ENCODE measurements at places on chromosomes 1 and 21.

DNA sequence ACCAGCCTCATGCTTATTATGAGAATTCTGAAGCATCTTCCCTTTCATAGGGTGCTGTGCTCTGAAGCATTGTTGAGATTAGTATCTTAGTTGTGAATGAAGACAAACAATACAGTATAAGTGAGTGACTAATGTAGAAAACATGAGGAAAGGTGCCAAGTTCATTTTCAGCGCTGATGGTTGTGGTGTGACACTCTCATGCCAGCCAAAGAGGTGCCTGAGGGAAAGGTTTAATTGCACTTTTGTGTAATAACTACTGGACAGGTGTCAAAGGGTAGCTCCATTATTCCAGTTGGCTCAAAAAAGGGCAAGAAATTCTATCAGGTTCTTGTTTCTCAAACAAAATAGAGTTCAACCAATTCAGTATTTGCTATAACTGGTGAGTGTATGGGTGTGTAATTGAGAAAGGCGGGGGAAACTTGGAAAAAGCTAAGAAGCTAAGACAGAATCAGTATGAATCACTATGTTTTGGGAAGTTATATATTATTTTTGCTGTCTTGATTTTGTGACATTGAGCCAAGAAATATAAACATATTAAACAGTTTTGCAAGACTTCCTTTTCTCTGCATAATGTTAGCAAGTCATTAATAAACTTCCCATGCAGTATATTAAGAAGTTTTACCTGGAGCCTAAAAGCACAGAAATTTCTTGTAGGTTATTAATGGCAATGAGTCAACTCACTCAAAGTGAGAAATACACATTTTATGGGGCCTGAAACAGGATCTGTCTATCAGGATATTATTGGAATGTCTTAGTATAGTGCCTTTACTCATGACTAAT is 31.8 kb downstream of the KCNK2 start:
- DNase-seq, result peak; percentile 61

- no peak for DNase-seq
These were observed 23.7 kb upstream of the PLCH2 start for GRCh38 chr1:2452201-2452931.

DNA sequence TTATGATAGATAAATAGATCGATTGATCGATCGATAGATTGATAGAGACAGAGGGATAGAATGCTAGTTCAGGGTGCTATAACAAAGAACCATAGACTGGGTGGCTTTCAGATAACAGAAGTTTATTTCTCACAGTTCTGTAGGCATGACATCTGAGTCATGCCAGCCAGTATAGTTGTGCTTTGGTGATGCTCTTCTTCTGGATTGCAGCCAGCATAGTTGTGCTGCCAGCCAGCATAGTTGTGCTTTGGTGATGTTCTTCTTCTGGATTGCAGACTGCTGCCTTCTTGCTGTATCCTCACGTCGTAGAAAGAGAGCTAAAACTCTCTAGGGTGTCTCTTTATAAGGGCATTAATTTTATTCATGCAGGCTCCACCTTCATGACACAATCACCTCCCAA is 860.8 kb downstream of the BRINP3 start:
- DNase-seq, result no peak

DNA sequence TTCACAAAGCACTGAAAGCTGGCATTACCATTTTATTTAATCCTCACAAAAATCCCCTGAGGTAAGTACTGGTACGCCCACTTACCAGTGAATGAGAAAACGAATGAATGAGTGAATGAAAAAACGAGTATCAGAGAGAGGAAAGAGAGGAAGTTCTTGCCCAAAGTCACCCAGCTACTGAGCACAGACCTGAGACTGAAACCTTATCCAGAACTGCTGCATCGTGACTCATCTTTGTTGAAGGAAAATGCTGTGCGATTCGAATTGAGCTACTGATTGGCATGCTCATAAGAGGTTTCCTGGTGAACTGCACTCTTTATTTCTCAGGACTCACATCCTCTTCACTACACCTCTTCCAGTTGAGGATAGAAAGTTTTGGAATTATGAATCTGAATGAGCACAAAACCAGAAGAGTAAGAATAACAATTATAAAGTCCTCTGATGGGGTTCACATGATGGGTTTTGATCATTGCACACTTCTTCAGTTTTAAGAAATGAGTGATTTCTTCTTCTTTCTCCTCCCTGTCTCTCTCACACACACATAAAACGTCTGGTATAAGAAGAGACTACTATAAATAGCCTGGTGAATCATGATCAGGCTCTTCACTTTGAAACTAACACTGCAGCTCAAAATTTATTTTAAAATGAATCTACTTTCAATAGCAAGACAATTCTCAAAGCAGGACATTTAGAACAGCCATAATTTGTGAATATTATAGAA is 32.1 kb downstream of the IL12RB2 start:
- DNase-seq, result no peak
